Large intestine (tissue), 12 donors: ENCODE measurements at places on chromosomes 1 and 21. TPM values are rescaled to one million over a fixed set of nuclear protein-coding genes. Genes with fewer than 3 reads are reported as not detected.

HSD3B2 gene
- polyA plus RNA-seq: 0.72 TPM

TMEM51 gene
- polyA plus RNA-seq: 35.7 TPM

- no peak for DNase-seq
These were observed 323.3 kb upstream of the LYPLAL1 start for GRCh38 chr1:218850367-218850766.

DNA sequence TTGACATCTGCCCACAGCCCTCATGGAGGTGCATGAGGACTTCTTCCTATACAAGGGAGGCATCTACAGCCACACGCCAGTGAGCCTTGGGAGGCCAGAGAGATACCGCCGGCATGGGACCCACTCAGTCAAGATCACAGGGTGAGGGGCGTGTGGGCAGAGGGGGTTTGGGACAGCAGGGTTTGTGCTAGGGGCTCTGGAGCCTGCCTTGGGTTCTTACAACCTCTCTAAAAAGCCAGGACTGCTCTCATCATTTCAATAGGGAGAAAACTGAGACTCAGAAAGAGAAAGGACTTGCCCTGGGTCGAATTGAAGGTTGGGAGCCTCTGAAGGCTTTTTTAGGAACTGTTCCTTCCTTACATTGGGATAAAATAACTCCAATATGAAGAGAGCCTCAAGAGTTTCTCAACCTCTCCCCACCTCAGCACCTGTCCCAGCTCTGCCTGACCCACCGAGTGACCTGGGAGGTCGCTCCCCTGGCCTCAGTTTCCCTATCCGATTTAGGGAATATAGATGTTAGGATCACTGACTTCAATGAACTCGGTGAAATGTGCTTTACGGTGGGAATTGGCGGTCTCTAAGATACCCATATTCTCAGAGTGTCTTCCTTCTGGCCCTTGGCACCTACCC is 9.5 kb downstream of the TINAGL1 start:
- no peak for DNase-seq

GRCh38 chr1:23727362-23727811 is 15.9 kb upstream of the ELOA start:
- peak; percentile 48 for DNase-seq

- DNase-seq: peak; percentile 91
These were observed 15.3 kb downstream of the RNU1-1 start for GRCh38 chr1:16498573-16499413.

DNA sequence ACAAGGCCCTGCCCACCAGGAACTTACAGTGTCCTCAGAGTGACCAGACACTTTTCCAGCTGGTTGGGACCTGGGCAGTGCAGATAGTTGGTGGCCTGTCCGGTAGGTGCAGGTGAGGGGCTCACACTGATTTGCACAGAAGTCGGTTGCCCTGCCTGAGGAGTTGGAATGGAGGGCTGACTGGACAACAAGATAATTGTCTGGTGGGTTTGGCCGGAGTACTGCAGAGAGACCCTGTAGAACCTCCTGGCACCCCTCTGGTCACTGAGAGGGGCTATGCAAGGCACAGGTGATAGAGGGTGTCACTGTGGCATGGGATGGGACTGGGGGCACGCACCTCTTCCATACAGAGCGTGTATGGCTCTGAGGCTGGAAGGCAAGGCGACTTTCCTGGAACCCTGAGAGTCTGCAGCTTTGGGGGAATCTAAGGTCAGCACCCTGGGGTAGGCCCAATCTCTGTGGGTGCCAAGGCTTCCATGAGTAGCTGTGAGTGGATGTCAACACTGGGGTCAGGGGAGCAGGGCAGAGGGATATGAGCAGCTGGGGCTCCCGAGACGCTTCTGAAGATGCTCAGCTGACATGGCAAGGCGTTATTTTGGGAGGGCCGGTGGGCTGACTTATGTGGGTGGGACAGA is 7.6 kb upstream of the PLA2G2D start:
- DNase-seq: no peak
